Kidney (tissue), 22 donors: ENCODE measurements at places on chromosomes 5 and 9. TPM values are rescaled to one million over a fixed set of nuclear protein-coding genes. Genes with fewer than 3 reads are reported as not detected.

DNA sequence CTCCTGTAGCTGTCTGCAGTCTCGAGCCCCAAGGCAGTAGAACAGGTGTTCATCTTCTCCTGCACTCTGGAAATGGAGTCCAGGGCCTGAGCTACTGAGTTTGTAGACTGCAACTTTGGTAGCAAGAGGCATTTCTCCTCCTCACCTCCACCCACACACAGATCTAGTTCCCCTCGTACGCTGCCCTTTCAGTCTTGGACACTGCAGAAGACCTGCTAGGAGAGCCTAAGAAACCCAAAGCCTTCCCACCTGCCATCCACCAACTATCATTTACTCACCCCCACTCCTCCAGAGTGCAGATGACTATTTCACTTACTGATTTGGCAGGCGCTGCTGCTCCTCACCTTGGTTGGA, 59.0 kb downstream of the KCNIP1 start:
- H3K27me3 ChIP-seq = no peaks in the 10 kb centered on the region
- H3K4me1 ChIP-seq = no peaks in the 10 kb centered on the region
- no peak overlapping the region for H3K4me3 ChIP-seq

Gene STKLD1
- total RNA-seq = 1.9 TPM

Gene PITX1
- total RNA-seq = not detected

DNA sequence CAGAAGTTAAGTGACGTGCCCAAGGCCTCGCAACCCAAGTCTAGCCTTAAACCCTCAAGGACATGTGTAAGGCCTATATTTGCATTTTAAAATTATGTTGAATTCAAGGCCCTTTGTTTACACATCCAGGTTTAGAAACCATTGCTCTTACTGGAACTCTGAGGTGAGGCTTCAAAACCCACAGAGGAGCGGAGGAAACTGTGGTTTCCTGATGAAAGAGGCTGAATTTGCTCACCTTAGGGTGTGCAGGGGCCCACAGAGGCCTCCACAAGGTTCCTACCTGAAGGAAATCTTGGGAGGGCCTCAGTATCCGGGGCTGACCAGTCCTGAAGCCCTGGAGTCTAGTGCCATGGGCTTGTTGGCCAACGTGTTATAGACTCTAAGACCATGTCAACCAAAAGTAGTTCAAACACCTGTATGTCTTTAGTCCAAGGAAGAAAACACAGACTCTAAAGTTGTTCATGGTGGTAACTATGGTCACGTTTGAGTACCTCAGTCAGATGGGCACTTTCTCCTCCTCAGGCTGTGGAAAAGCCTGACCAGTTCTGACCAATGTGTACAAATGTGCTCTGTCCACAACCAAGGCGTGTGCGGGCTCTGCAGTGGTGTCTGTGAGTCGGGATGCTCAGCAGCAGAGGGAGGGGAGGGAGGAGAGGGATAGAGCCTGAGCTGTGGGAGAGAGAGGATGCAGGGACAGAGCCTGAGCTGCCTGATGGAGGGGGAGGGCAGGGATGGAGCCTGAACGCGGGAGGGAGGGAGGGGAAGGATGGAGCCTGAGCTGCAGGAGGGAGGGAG, 124.6 kb upstream of the ERCC6L2 start:
- no peak overlapping the region for H3K27ac ChIP-seq
- no peaks in the 10 kb centered on the region for H3K27me3 ChIP-seq
- H3K4me1 ChIP-seq = no peaks in the 10 kb centered on the region
- no peaks in the 10 kb centered on the region for H3K36me3 ChIP-seq
- no peak overlapping the region for H3K4me3 ChIP-seq

- DNase-seq = peak; percentile 95
- no peaks in the 10 kb centered on the region for H3K27me3 ChIP-seq
- H3K36me3 ChIP-seq = no peaks in the 10 kb centered on the region
- no peak overlapping the region for H3K27ac ChIP-seq
Measured at GRCh38 chr5:61334868-61335615, 3.0 kb downstream of the ZSWIM6 start.

DNA sequence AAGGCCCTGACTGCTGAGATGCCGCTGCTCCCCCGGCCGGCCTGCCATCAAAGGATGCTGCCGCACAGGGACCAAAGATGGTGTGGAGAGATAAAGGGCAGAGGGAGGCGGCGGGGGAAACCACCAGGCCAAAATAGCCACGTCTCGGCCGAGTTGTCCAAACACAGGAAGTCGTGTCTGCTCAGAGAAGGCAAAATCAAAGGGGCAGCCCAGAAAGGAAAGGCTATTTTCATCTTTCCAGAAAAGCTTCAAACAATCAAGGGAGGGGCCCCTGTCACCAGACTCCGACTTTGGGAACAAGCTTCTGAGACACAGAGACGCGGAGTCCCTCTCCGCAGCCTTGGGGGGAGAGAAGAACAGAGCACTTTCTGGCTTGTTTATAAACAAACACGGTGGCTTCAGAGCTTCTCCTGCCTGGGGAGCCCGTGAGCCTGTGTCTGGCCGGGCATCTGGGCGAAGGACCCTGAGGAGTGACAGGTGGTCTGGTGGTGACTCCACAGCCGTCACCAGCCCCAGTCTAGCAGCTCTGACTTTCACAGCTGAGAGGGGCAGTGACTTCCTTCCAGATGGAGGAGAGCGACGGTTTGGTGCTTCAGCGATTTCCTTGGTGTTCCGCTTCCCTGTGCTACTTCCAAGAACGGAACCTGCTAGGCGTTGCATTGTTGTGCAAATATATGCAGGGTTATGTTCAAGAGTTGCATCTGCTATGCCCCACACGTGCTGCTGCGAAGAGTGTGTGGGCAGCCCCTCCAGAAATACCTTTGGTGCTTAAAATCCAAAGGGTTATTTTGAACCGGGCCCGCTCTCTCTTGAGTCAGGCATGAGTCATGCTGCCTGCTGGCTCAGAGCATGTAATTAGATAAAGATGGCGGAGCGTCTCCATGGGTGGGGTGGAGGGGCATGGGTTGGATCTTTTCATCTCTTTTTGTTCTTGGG, 24.0 kb downstream of the ADAMTSL2 start:
- H3K4me3 ChIP-seq = no peak overlapping the region
- peaks cover 4% of the 10 kb centered on the region for H3K36me3 ChIP-seq
- DNase-seq = peak; percentile 55
- peak overlapping the region; percentile 70 for H3K27ac ChIP-seq

- no peak overlapping the region for H3K27ac ChIP-seq
- no peaks in the 10 kb centered on the region for H3K27me3 ChIP-seq
- H3K4me1 ChIP-seq = no peaks in the 10 kb centered on the region
- no peaks in the 10 kb centered on the region for H3K36me3 ChIP-seq
- DNase-seq = no peak
Measured at GRCh38 chr5:110053824-110054223, 364.1 kb downstream of the MAN2A1 start.

GRCh38 chr5:157549283-157549629, 26.3 kb downstream of the ADAM19 start:
- DNase-seq = no peak
- no peak overlapping the region for H3K27ac ChIP-seq

DNA sequence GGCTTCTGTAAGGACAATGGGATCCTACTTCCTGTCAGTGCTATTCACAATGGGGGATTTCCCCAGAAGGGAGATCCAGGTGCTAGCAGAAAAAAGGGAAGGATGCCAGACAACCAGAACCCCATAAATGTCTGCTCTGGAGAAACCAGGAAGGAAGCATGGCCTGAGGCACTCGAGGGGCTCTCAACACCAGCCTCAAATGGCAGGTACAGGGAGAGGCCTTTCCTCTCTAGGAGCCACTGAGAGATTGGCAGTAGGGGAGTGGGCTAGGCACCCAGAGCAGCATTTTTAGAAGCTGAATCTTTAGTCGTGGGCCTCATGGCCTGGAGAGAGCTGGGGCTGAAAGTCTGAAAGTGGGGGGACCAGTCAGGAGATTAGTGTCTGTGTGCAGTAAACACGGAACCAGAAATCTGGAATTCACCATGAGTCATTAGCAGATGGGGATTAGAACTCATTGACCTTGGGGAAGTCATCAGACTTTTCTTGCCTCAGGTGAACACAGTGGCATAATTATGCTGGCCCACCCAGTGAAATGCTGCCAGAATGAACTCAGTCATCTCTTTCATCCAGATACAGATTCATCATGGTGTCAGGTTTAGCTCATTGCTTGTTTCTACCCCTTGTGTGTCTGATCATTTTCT, 28.3 kb downstream of the ARHGEF28 start:
- no peak overlapping the region for H3K4me3 ChIP-seq
- H3K27ac ChIP-seq = no peak overlapping the region
- H3K36me3 ChIP-seq = no peaks in the 10 kb centered on the region
- H3K4me1 ChIP-seq = peaks cover 2% of the 10 kb centered on the region
- H3K27me3 ChIP-seq = no peaks in the 10 kb centered on the region
